ENCODE measurements at places on chromosomes 1 and 21. TPM values are rescaled to one million over a fixed set of nuclear protein-coding genes. Genes with fewer than 3 reads are reported as not detected.
A peak's percentile ranks its signal among the peaks of the same experiment; 100 is the strongest.

DNA sequence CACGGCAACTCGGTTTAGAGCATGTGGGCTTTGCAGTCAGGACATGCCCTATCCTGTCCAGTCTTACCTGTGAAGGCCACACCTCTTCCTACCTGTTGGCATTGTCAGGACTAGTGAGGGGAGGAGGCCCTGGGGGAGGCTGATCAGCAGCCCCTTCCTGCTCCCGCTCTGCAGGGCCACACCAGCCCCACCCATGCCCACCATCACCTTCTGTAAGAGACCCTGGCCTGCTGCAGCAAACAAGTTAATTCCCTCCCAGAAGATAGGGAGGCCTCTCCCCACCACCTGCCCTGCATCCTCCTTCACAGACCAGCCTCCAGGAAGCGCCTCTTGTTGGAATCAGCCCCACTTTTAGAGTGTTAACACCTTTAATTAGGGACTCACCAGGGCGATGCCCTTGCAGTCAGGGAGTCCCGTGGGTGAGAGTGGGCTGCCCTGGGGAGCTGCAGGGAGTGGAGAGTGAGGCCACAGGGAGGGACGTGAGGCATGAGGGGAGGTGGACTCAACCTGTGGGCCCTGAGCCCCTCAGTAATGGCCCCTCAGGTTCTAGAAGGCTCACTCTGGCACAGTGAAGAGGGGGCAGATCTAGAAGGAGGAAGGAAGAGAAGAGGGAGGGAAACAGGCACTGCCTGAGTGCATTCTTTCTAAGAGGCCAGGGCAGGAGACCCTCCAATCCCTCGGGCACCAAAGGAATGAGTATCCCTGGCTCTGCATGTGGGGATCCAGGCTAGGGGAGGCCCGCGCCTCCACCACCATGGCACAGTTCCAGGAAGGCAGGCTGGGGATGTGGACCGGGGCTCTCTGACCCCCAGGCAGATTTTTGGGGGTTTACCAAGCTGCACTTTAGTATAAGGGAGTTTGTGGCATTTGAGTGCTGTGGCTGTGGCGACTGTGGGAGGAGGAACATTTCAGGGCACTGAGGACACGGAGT lies 8.2 kb downstream of the UMODL1 start:
- DNase-seq = no peak

GRCh38 chr1:156808186-156809030 lies 8.2 kb downstream of the SH2D2A start:
- DNase-seq = no peak

- no peak for DNase-seq
These were observed 393.2 kb downstream of the COL11A1 start for GRCh38 chr1:102715150-102715549.

GRCh38 chr1:101178341-101178687 lies 58.5 kb upstream of the S1PR1 start:
- DNase-seq = no peak

DNA sequence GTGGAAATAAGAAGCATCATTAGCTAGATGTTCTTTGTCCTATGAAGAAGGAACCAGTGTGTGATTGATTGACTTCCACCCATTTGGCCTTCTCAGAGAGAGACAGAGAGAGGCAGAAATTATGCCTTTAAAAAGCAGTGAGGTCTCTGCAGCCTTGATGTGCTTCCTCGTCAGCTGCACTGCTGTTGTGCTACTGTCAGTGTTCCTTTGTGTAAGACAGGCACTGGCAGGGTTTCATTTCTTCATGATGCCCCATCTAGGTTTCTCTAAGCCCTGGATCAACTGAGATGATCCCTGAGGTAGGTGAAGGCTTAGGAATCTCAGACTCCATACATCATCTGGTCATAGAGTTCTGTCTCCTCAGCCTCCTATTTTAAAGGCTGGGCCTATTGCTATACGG lies 34.9 kb downstream of the GPR3 start:
- DNase-seq = no peak

GRCh38 chr1:223243441-223244050 lies 100.5 kb upstream of the TLR5 start:
- peak; percentile 36 for DNase-seq

DNA sequence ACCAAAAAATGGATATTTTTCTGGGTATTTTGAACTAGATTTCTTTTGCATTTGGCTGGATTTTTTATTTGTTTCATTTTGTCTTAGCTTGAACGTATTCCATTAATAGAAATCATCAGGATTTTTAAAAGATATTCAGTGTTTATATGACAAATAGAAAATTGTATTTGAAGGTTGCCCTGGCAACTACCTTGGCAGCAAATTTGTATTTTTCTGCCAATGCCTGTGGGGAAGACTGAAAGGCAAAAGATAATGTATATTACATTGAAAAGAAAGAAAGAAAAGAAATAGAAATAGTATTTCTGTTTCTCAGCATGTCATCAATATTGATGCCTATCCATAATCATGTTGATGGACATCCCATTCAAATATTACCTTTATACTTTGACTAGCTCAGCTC lies 16.8 kb downstream of the VCAM1 start:
- no peak for DNase-seq

C1orf56 gene
- 3.7 TPM for total RNA-seq

HSD3B1 gene
- 1.7 TPM for total RNA-seq

KPRP gene
- total RNA-seq = 231 TPM

Data from lower leg skin (tissue), 4 donors.